ENCODE measurements at places on chromosomes 4 and X. TPM values are rescaled to one million over a fixed set of nuclear protein-coding genes. Genes with fewer than 3 reads are reported as not detected.

- no peak for DNase-seq
These were observed 602.8 kb upstream of the DIPK2B start for GRCh38 chrX:45803383-45803921.

DNA sequence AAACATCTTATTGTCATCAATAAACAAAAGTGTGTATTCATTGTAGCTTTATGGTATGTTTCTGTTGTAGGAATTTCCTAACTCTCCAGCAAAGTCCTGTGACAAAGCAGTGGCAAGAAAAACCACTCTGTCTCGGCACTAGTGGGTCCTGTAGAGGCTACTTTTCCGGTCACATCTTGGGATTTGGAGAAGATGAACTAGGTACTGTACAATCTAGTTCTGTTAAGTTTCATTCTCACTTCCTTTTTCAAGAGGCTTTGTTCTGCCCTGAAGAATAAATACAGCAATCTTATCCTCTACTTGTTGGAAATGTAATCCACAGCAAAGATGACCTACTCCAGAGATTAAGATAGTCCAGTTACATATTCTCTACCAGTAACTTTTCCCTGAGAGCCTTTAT is 69.3 kb downstream of the HHIP start:
- no peak for DNase-seq

- DNase-seq = no peak
These were observed 56.2 kb downstream of the SMIM20 start for GRCh38 chr4:25970226-25970675.

DNA sequence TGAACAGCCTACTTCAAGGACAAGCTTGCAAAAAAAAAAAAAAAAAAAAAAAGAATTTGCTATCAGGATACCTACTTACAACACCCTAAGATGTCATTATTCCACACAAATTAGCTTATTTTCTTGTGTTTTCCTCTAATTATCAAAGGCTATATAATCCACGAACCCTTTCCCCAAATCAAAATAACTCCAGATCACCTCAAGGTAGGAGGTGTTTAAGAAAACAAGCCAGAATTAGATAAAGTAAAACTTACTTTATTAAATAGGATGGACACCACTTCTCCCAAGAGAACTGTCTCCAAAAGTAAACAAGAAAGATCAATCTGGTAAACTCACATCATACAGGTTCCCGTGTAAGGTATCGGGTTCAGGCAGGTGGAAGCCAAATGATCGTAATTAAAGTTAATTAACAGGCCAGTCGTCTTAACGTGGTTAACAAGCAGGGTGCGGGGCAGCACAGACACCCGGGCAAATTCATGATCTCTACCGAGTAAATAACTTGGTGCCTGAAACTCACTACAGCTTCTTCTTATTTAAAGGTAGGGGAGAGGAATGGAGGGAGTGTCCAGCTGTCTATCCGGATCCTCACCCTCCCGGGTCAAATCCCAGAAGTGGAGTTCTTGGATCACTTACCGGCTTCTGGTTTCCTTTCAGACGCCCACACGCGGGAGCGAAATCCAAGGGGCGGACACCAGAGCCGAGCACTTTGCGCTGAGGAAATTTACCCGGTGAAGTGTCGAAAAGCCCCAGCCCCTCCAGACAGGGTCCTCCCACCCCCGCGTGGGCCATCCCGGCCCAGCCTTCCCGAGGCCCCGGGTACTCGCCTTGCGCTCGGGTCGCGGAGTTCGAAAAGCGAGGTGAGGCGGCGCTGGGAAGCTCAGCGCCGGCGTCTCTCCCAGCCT is 708 bp downstream of the ARAP2 start:
- DNase-seq = peak; percentile 26

GRCh38 chr4:76377481-76377901 is 43.5 kb downstream of the CCDC158 start:
- no peak for DNase-seq

DNA sequence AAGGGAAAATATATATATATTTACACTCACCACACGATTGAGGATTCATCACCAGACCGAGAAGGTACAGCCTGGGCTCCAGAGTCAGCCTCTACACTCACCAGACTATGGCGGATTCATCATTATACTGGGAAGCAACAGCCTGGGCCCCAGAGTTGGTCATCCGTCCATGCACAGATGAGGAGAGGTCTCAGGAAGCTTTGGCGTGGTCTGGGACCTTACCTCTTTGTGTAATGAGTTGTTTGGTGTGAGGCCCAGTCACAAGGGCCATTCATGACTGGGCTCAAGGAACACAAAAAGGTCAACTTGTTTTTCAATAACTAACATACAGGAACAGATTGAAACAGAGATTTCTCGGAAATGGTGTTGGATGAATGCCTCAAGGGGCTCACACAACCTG is 926.1 kb downstream of the FAM133A start:
- no peak for DNase-seq

- no peak for DNase-seq
These were observed 455.6 kb downstream of the TMA16 start for GRCh38 chr4:163949976-163950601.

DNA sequence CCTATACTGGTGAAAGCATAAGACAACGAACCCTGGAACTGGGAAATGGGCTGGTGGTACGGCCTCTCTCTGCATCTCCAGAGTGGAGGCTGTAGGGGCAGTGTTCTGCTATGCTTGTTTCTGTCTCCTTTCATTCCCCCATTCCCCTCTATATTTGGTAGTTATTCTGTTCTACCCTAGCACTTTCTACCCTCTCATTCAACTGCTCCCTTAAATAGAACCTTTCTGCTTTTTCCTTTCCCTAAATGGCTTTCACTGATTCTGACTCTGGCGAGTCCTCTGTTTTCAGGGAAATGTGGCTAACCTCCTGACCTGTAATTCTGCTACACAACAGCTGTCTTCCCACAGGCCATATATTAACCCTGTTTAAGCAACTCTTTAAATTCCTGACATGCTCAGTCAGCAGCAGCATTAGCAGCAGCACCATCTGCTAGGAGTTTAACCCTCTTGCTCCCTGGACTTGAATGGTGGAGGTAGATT is 94.2 kb downstream of the CXCL13 start:
- DNase-seq = peak; percentile 63

DNA sequence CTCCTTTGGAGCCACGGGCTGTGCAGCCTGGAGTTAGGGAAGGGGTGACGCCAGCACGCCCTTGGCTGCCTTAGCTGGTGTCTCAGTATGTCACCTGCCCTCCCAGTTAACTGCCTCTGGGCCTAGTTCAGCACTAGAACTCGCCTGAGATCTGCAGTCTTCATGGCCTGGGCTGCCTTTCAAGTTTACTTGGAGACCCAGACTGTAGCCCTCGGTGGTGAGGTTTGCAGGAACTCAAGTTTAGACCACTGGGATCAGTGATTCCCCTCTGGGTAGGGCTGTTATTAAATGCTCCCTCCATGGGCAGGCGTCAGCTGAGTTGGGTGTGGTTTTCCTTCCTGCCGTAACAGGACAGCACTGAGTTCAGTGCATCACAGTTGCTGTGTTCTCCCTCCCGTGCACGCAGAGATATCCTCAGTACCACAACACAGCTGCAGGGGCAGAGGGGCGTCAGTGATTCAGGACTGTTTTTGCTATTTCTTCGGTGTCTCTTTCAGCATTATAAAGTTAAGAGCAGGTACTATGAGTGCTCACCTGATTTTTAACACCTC is 30.5 kb downstream of the PLAC8 start:
- DNase-seq = no peak

DNA sequence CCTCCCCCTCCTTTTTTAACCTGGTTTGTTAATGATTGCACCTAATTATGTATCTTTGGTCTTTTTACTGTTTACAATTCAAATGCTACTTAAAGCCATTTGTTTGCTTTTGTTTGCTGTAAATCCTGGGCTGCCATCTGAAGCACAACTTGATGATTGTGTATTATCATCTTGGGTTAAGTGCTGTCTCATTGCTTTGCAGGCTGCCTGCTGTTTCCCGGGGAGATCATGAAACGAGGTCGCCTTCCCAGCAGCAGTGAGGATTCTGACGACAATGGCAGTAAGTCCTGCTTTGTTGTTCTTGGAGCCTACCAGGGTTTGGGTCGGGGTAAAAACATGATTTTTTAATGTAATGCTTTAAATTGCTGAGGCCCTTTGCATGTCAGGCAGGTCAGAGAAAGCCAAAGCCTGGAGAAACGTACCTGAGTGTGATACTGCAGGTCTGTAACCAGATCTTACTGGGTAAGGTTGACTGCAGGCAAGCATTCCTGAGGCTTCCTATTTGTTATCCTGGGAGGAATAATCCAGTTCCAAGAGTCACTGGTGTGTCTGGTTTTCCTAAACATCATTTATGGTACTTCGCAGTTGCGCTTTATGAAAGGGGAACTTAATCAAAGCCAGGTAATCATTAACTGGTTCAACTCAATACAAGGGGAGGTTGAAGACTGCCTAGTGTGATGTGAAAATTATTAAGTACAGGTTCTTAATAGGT is 22.2 kb downstream of the JADE1 start:
- no peak for DNase-seq

- DNase-seq = peak; percentile 86
These were observed 28.1 kb upstream of the SPON2 start for GRCh38 chr4:1200425-1201035.

GRCh38 chrX:155888139-155888538 is 7.0 kb downstream of the VAMP7 start:
- DNase-seq = no peak

Gene CENPE
- polyA plus RNA-seq = 11.2 TPM

Gene SPARCL1
- polyA plus RNA-seq = 516 TPM

Gene GPRIN3
- 2.0 TPM for polyA plus RNA-seq

Gene GJB1
- 5.3 TPM for polyA plus RNA-seq

Gene MID1
- 15.6 TPM for polyA plus RNA-seq
